NCI-H1105 (cell line): ENCODE measurements at places on chromosomes 16 and 17.

GRCh38 chr16:83158320-83158957, 531.7 kb downstream of the CDH13 start:
- DNase-seq = no peak

- DNase-seq = no peak
Measured at GRCh38 chr17:40110026-40110845, 9.8 kb upstream of the NR1D1 start.

- no peak for DNase-seq
Measured at GRCh38 chr16:67825119-67825518, 17.0 kb upstream of the THAP11 start.

- DNase-seq = no peak
Measured at GRCh38 chr16:81633680-81634379, 145.3 kb upstream of the PLCG2 start.

DNA sequence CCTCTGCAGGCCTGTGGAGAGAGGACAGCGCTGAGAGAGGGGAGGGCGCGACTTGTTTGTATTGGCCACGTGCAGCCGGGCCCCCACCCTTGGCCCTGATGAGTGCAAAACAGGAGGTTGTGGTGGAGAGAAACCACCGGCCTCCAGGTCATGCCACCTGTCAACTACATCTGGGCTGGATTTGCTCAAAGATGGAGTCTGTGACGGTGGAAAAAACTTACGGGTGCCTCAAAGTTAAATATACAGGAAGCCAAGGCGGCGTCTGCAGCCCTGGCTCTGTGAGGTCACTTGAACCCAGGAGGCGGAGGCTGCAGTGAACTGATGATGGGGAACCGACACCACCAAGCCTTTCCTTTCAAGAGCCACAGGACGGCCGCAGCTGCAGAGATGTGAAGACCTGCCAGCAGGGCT, 15.7 kb downstream of the C16orf74 start:
- no peak for DNase-seq

- DNase-seq = no peak
Measured at GRCh38 chr17:64498308-64499203, 1.7 kb upstream of the POLG2 start.

- DNase-seq = no peak
Measured at GRCh38 chr17:77273397-77274085, 132.8 kb downstream of the SEC14L1 start.

DNA sequence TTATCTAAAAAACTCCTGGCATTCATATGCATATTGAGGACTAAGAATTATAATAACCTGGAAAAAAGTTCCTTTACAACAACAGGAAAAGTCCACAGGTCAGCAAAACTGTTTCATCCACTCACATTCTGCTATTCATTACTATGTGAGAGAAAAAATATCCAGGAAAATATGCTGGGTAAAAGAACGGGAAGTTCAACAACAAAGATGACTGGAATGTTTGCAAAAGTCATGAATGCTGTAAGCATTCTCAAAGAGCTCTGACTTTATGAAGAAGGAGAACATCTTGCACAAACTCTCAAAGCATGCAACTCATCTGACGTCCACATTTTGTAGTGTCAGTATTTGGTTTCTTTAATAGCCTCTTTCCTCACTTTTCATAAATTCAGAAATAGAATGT, 56.9 kb upstream of the ALDH3A1 start:
- no peak for DNase-seq

- DNase-seq = no peak
Measured at GRCh38 chr16:69451166-69451565, 26.7 kb downstream of the CYB5B start.

- no peak for DNase-seq
Measured at GRCh38 chr17:83050651-83051395, 28.6 kb upstream of the METRNL start.
